ENCODE measurements at places on chromosomes 4 and X.

DNA sequence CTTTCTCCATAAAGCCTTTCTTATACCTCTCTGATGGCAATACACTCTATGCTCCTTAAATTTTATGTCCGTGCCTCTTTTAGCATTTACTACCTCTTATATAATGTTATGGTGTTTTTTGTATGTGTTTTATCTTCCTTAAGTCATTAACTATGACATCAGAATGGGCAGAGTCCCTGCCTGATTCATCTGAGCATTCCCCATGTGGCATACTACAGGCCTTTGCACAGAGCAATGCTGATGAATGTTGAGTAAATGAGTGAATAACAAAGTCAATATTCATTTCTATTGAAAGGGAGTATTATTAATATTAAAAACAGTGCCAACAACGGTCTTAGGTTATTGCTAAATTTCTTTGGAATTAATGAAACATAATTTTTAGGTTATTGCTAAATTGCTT lies 18.8 kb upstream of the RPS6KA3 start:
- DNase-seq = no peak

DNA sequence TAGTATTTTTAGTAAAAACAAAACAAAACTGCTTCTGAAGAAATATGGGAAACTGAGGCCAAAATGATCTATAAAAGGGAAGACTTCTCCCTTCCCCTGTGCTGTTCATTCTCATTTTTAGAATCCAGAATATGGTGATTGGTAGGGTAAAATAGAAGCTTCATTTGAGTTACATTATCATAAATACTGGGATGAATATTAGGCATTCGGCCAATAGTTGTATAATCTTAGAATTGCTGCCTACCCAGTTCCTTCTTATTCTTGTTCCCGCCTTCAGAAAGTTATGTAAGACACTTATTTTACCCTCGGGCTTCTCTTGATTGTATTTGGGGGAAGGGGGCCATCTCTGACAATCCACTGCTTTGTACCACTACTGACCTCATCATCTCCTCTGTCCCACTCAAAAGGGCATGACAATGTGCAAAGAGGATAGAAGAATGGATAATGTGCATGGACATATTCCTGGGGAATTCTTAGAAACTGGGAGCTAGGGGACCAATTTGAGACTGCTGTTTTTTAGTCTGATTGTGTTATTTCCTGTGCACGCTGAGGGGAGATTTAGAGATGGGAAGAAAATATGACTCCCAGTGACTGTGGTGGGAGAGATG lies 588 bp downstream of the ART3 start:
- DNase-seq = no peak

GRCh38 chr4:118354913-118355312 lies 2.1 kb upstream of the PRSS12 start:
- no peak for DNase-seq

GRCh38 chrX:15737959-15738902 lies at the start of gene CA5B:
Gene CA5B (plus strand): TSS chrX:15738270. CDS start chrX:15750024, 11,754 bp downstream.
- no peak for DNase-seq

GRCh38 chr4:94375364-94375763 lies 32.7 kb upstream of the HPGDS start:
- no peak for DNase-seq

DNA sequence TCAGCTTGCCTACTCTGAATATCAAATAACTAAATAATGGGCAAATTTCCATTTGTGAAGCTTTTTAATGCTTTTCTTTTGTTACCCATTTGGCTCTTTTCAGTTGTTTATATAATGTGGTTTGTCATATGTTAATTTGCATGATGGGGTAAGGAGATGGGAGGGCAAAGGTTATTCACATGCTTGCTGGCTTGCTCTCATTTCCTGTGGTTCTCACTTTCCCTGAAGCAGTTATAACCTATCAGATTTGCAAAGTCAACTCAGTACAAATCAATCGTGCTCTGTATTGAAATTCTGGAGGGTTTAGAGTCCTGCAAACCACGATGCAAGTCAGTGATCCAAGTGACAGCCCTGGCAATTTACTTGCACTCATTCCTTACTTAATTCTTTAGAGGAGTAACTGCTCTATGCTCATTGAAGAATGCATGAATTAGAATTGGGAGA lies 711.2 kb downstream of the ADGRL3 start:
- DNase-seq = no peak

DNA sequence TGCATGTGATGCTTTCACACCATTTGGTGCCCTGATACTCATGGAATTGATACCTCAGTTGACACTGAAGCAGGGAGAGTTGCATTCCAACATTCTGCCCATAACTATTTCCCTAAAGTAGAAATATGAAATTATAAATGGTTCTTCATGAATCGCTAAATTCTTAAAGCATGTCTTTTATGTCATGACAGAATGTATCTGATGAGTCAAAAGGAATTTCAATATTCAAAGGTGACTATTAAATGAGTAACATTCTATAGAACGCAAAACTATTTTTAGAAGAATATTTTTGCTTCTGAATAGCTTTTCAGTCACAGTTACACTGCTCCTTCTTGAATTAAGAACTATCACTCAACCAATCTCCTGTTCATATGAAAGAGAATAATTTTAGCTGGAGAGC lies 152.8 kb downstream of the ADGRA3 start:
- DNase-seq = no peak

DNA sequence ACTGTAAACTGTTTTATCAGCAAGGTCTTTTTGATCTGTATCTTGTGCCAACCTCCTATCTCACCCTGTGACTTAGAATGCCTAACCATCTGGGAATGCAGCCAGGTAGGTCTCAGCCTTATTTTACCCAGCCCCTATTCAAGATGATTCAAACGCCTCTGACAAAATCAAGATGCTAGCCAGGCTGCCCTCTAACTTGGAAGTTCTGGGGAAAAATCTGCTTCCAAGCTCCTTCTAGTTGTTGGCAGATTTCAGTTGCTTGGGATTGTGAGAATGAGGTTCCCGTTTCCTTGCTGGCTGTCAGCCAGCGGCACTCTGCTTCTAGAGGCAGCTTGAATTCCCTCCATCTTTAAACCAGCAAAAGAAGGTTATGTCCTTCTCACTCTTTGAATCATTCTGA lies 34.7 kb downstream of the LUZP4 start:
- no peak for DNase-seq

DNA sequence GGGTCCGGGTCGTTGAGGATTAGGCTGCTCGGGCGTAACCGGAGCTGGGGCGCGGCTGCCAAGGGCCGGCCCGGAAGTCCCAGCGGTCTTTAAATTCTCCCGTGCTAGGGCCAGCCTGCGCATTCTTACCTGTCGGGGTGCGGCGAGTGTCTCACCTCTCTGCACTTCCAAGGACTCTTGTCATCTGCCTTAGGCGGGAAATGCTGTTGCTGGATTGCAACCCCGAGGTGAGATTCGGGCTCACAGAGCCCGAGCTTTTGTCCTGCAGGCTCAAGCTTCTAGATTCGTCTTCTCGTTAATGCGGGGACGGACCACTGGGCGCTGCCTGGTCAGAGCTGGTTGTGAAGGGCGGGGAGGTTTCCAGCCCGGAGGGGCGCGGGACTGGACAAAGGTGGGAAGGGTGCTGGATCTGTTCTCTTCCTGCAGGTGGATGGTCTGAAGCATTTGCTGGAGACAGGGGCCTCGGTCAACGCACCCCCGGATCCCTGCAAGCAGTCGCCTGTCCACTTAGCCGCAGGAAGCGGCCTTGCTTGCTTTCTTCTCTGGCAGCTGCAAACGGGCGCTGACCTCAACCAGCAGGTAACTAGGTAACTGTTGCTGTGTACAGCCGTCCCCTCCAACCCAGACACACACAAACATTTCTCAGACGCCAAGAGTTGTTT lies at the start of gene ANKRD37:
TSS of gene ANKRD37 (plus strand) at position 118 of the 662 bp plus-strand sequence. CDS start at position 201, 83 bp downstream.
- no peak for DNase-seq

DNA sequence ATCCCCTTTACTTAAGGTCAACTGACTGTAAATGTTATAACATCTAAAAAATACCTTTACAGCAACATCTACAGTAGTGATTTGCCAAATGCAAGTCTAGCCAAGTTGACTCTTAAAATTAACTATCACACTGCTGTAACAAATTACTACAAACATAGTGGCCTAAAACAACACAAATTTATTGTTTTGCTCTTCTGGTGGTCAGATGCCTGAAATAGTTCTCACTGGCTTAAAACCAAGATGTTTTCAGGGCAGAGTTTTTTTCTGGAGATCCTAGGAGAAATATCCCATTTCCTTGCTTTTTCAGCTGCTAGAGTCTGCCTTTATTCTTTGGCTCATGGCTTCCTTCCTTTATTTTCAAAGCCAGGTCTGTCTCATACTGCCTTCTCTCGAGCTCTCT lies 120.5 kb downstream of the ADGRL3 start:
- DNase-seq = no peak

GRCh38 chr4:186441502-186441901 lies 113.9 kb downstream of the MTNR1A start:
- no peak for DNase-seq

GRCh38 chrX:24259544-24260240 lies 54.2 kb downstream of the SUPT20HL2 start:
- DNase-seq = peak; percentile 51
